ENCODE measurements at places on chromosomes 1 and 21.

DNA sequence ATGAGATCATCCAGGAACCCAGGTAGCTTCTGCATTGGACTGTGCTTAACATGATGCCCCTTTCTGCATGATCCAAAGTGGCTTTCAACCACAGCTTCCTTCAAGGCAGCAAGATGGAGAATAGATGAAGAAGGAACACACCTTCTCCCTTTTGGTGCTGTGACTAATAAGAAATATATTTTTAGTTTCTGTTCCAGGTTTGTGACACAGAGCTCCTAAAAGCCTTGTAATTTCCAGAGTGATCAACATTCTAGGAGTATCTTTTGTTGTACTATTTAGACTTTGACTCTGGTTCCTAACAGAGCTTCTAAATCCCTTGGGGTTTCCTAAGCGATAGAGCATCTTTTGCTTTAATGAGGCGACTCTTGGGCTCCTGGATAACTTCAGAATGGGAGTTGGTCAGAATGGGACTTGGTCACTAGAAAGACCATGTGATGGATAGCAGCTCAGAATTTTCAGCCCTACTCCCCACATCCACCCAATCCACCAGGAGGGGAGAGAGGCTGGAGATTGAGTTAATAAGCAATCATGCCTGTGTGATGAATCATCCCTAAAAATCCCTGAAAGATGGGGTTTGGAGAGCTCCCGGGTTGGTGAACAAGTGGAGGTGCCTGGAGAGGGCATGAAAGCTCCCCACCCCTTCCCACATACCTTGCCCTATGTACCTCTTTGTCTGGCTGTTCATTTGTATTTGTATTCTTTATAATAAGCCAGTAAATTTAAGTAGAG, 134.8 kb downstream of the FGGY start:
- no peak for DNase-seq

DNA sequence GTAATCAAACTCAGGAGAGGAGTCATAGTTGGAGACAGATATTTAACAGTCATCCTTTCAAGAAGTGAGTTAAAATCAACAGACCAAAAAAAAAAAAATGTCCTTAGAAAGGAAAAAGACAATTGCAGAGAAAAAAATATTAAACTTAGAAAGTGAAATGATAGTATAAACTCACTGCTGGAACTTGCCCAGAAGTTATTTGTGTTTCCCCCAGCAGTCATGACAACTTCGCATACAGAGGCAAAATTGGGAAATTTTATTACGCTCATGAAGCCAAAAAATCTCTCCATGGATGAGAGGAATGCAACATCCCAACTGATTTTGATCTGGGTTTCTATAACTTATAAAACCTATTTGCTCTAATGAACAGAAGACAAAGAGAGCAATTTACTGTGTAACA, 198.2 kb downstream of the LRRC7 start:
- DNase-seq = no peak

DNA sequence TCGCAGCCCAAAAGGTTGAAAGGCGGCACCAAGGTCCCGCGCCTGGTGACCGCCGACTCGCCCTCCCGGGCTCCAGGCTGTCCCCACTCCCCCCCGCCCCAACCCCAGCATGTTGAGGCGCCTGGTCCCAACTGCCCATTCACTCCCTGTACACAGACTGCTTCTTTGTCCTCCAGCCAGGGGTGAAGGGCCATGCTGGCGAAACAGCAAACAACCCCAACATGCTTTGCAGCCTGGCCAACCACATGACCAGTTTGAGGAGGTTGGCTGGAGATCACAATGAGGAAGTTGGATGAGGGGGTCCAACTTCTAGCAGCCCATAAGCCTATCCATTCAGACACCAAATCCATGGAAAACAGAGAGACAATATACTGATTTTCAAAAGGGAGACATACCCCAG, 13.5 kb downstream of the PDE9A start:
- no peak for DNase-seq

DNA sequence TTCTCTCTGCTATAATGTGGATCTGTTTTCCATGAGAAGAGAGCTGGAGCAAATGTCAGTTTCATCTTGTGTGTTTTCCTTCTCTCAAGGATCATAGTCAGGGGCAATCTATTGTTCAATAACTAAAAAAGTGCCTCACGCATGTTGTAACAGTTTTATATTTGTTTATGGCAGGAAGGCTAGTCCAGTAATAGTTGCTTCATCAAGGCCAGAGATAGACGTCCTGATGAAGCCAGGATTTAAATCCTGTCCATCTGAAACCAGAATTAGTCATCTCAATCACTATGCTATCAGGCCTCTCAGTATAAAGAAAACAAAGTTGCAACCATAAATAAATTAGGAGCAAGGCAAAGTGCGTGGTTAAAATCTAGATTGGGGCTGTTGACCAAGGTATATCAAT, 30.2 kb upstream of the DUSP10 start:
- DNase-seq = no peak

- DNase-seq = no peak
These were observed 62.8 kb upstream of the PRRC2C start for GRCh38 chr1:171422511-171422910.

Measured in testis (tissue), 5 donors.